ENCODE measurements at places on chromosomes 5 and 9.

- peak; percentile 75 for DNase-seq
These were observed 17.0 kb upstream of the MOCS2 start for GRCh38 chr5:53126521-53126920.

DNA sequence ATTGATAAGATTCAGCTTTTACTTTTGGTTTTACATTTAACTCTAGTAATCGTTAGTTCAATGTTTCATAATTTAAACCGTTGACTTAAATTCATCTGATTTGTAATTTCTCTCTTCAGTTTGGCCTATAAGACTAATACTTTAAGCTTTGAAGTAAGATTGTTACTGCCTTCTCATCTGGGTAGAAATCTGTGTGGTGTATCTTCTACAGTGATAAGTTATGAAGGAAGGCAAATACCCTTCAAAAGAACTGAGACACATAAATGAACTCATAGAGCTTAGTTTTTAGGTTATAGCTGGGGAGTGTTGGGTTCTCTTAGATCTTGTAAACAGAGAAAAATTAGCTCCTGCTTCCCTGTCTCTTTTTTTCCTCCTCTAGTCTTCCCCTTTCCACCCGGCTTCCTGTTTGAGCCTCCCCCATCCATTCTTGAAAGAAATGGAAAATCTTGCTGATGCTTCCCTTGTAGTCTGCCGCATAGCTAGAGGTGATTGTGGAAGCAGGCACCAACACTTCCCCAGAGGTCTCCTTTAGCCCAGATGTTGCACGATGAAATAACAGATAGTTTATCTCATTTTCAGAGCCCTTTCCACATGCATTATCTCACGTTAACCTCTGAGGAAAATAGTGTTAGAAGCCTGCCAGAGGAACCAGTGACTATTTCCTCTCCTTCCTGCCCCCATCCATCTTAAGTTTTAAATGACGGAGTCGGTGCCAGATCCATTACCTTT lies 2.0 kb upstream of the F2RL2 start:
- no peak for DNase-seq

DNA sequence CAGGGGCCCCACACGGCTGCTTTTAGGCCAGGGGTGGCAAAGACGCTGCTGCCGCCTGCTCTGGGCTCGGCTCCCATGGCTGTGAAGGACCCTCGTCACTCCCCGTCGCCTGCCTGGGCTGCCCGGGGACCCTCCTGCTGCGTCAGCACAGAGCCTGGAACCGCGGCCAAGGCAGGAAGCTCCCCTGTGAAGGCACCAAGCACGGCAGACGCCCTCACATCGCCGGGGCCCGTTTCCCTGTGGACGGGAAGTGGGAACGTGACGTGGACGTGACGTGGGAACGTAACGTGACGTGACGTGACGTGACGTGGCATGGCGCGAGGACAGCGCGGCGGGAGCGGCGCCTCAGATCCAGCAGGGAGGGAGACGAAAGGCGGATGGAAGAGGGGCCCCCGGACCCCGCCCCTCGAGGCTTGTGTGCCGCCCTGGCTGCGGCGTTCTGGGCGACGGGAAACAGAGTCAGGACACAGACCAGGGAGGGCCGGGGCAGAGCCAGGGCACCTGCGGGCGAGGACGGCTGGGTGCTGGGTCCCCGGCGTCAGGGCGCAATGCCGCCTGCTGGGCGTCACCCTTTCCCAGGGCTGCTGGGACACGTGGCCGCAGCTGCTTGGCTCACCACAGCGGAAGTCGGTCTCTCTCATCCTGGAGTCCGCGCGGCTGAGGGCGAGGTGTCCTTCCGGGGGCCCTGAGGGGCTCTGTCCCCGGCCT lies 53.1 kb downstream of the MRPL36 start:
- DNase-seq, result no peak

DNA sequence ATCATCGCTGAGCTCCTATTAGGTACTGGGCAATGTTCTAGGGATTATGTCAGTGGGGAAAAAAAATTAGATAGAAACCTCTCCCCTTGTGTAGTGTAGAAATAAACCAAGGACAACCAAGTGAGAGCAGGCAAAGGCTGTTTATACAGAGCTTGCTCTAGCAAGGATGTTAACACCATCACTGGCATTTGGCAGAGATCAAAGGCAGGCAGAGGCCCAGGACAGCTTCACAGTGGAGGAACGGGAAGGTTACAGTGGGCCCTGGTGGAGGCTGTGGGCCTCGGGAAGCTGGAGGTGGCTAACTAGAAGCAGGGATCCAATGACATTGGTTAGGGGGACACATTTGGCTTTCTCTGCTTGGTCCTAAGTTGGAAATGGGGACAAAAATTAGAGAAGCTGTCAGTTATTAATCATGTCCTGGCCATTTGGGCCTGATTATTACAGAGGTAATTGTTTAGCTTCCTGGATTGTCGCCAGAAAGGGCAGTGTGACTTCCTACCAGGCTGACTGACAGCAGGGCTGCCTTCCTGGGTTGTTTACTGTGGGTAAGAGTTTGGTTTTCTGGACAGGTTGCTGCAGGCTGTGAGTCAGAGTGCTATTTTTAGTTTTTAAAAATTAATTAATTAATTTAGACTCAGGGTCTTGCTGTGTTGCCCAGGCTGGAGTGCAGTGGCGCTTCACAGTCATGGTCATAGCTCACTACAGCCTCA lies 259.3 kb downstream of the ROR2 start:
- peak; percentile 30 for DNase-seq

GRCh38 chr5:78605611-78606010 lies 43.0 kb downstream of the LHFPL2 start:
- DNase-seq, result peak; percentile 39

DNA sequence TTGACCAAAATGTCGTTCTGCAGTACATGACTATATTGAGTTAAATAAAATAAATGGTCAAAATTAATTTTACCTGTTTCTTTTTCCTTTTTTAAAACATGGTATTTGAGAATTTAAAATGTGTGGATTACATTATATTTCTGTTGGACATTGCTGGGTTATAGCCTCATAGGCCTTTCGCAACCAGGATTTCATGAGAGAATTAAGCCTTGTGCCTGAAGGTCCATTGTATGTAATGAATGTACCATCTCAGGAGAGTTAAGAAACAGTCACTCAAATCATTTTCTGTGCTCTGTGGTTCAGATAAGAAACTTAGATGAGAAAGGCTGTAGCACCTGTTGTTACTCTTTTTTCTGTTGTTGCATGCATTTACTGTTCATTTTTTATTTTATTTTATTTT lies 103.5 kb downstream of the ANGPTL2 start:
- DNase-seq, result no peak

DNA sequence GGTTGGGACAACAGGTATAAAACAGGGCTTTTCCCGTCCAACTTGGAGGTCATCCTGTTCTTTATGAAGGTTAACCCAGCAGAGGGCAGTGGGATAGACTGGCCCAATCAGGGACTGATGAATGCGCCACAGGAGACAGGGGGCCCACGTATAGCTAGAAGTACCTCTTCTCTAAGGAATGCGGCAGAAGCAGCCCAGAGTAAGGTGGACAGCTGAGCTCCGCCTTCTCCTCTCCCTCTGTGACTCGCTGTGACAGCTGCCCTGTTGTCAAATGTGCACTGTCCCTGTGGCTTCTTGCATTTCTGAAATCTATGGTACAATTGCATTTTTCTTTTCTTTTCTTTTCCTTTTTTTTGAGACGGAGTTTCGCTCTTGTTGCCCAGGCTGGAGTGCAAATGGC lies 306.6 kb downstream of the FBXL7 start:
- DNase-seq, result peak; percentile 34

DNA sequence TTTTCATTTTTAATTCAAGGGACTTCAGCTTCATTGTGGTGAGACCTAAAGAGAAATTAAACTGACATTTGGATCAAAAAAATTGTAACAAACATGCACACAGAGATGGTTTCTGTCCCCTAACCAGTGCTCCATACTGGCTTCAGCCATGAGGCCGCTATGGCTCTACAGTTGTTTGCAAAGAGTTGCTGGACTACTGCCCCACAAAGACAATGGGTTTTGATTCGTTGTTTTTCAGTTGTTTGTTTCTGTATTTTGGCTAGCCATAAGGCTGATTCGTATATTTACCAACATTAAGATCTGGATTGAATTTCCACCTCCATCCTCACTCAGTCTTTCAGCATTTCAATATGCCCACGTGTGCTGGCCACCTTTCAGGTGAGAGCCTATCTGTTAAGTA lies 163.7 kb upstream of the KIF2A start:
- DNase-seq, result no peak

DNA sequence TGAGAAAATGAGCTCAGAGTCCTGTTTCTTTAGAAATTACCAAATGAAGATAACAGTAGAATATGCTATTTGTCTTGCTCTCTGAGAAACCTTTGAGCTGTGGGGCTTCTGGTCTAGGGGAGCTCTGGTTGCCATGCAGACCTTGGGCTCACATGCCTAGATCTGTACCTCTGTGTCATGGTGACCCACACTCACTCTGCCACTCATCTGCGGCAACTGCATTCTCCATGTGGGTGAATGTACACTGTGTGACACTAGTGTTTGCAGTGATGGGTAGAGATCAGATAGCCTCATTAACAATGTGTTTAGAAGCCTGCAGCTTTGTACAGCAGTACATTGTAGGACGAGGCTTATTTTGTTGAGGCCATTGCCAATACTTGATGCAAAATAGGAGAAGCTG lies 521.2 kb downstream of the CHSY3 start:
- DNase-seq, result no peak

DNA sequence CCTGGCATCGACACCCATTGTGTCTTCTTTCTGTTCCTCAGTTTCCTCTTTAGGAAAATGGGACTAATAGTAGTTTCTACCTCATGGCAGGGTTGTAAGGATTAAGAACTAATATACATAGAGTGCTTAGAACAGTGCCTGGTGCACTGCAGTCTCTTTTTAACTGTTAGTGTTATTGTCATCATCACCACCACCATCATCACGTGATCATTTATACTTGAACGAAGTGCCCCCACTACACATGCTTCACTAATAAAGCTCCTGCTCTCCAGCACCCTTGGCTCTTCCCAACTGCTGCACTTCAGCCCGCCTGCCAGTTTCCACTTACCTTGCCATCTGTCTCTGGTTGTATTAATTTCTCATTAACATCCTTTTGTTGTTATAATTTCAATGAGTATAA lies 35.8 kb upstream of the MAST4 start:
- DNase-seq, result no peak

DNA sequence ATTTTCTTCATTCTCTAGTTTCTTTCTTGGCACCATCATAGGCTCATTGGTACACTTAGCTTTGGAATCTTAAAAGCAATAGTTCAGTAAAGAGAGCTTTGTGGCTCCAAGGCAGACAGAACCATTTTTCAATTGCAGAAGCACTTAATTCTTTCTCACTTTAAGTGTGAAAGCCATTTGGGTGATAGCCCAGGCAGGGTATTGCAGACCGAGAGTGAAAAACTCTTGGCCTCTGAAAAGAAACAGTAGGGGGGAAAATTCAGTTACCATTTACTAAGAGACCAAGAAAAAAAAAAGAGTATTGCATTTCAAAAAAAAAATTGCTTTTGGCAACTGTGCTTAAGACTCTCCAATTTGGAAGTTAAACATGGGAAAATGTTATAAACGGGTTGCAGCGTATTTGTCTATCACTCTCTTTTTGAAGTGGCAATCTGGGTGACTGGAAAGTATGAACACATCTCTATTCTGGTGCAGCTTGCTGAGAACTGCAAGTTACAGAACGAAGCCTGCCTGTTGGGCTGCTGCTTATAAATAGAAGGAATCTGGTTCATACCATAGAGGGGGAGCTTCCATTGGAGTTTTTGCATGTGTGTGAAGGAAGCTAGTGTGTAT lies 170.5 kb downstream of the TLE4 start:
- DNase-seq, result no peak

- DNase-seq, result no peak
These were observed 198.4 kb upstream of the NR3C1 start for GRCh38 chr5:143601917-143602333.

DNA sequence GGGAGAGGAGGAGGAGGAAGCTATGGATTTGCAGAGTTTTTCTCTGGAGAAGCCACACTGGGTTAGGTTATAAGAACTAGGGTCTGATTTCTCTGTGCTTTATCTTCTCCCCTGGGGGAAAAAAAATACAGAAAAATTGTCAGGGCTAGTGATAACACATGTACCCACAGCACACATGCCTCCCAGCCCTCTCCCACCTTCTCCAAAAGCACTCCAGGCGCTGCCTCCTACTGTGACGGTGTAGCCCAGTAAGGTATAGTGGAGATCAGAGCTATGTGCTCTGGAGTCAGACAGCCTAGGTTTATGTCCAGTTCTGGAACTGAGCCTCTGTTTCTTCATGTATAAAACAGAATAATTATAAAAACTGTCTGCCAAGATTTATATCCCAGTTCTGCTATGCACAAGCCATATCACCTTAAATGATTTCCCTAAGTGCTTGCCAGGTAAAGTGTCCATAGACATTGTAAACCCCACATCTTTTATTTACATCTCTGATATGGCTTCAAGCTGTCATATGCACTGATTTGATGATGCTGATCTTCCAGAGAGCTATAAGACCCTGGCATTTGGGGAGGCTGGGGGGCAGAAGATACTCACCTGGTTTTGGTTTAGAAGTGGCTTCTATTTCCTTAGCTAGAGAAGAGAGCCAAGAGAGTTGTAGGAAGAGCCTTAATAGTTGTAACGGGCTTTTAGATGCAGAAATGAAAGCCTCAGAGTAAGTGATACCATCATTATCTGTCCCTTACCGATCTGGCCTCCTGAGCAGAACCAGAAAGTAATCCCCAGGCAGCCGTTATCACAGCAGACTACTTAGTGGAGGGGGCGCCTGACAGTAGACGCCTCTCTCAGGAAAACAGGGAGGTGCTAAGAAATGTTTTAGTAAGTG lies 7.6 kb downstream of the SLC1A3 start:
- no peak for DNase-seq

DNA sequence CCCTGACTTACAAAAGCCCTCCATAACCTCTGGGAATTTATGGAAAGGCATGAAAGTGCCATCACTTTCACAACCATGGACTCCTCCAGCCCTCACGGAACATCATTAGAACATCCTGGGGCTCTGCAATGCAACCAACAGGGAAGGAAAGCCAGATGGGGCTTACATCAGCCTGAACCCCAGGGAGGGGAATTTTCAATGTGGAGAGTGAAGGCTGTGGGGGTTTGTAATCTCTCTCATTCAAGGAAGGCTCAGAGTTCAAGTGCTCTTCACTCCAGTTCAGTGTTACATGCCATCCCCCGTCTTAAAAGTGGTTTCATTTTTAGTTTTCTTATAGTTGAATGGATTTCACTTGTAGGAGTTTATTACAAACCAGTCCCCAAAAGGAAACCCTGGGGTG lies 5.7 kb downstream of the SPRY4 start:
- no peak for DNase-seq

- DNase-seq, result no peak
These were observed 90.9 kb upstream of the PHYKPL start for GRCh38 chr5:178323541-178323865.

DNA sequence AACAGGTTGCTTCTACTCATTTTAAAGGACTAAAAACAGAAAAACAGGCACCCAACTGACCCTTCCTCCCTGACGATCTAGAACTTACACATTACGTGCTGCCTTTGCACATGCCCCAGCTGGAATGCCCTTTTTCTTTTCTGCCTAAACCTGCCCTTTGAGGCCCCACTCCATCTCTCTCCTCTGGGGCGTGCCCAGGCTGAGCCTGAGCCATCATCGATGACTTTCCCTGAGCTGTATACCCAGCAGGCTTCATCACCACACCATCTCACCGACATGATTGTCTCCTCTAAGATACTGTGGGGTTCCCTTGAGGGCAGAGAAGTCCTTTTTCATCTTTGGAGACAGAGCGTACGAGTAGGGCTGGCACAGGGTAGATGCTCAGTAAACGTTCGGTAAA lies 24.1 kb upstream of the GABBR2 start:
- no peak for DNase-seq

All from LHCN-M2 (cell line).